ENCODE measurements at places on chromosomes 13 and 19. TPM values are rescaled to one million over a fixed set of nuclear protein-coding genes. Genes with fewer than 3 reads are reported as not detected.

Gene XAB2
- total RNA-seq = 27.1 TPM

Gene FGF14
- 2.2 TPM for total RNA-seq

Gene ZBTB32
- not detected for total RNA-seq

Gene YJEFN3
- 2.4 TPM for total RNA-seq

Gene FAM83E
- total RNA-seq = not detected

Gene VSIG10L
- total RNA-seq = 0.74 TPM

Gene ZNF562
- 19.1 TPM for total RNA-seq

Gene DHDH
- not detected for total RNA-seq

Gene TNFSF13B
- total RNA-seq = 0.95 TPM

Gene KLK15
- total RNA-seq = not detected

Gene CGB8
- not detected for total RNA-seq

Gene FSTL3
- 99.9 TPM for total RNA-seq

Gene CEACAM5
- not detected for total RNA-seq

Gene ZNF433
- total RNA-seq = 4.0 TPM

Gene RPL13A
- total RNA-seq = 1,663 TPM

Gene WDR87
- not detected for total RNA-seq

Gene TUBB4A
- 0.74 TPM for total RNA-seq

Gene MYO1F
- total RNA-seq = 1.8 TPM

All from heart left ventricle (tissue), 16 donors.